PC-3 (cell line): ENCODE measurements at places on chromosomes 1 and 21.

- peak; percentile 64 for DNase-seq
Measured at GRCh38 chr1:115976062-115976920, at the start of gene SLC22A15. SLC22A15 (plus strand) TSS chr1:115976513; CDS start chr1:115976628, 115 bp downstream.

- no peak for DNase-seq
Measured at GRCh38 chr1:55575571-55576279, 360.6 kb upstream of the USP24 start.

- DNase-seq, result no peak
Measured at GRCh38 chr1:74937176-74937575, 197.0 kb upstream of the LHX8 start.

DNA sequence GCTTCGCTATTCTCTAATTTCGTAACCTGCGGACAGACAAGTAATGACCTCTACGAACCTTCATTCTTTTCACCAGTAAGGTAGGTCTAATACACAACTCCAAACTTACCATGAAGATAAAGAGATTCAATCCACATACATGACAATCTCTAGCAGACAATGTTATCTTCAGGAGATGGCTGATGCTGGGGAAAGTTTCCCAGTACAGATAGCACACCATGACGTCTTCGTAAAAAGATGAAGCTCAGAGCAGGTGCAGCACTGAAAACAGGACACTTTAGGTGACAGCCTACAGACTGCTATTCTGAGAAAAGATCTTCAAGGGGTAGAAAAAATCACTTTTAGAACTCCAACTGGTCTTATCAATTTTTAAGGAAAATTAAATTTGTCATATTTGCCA, 41.3 kb downstream of the ZNF281 start:
- DNase-seq, result no peak

- no peak for DNase-seq
Measured at GRCh38 chr1:145979746-145980456, 15.4 kb downstream of the POLR3GL start.

DNA sequence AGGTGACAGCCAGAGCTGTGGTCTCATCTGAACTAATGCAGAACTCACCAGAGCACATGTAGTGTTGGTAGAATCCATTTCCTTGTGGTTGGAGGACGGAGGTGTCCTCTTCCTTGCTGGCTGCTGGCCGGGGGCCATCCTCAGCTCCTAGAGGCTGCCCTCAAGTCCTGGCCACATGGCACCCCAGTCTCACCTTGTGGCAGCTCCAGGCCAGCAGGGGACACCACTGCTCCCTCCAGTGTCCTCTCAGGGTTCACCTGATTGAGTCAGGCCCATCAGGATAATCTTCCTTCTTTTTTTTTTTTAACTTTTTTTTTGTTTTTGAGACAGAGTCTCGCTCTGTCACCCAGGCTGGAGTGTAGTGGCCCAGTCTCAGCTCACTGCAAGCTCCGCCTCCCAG, 2.9 kb downstream of the KCNE1 start:
- peak; percentile 33 for DNase-seq

DNA sequence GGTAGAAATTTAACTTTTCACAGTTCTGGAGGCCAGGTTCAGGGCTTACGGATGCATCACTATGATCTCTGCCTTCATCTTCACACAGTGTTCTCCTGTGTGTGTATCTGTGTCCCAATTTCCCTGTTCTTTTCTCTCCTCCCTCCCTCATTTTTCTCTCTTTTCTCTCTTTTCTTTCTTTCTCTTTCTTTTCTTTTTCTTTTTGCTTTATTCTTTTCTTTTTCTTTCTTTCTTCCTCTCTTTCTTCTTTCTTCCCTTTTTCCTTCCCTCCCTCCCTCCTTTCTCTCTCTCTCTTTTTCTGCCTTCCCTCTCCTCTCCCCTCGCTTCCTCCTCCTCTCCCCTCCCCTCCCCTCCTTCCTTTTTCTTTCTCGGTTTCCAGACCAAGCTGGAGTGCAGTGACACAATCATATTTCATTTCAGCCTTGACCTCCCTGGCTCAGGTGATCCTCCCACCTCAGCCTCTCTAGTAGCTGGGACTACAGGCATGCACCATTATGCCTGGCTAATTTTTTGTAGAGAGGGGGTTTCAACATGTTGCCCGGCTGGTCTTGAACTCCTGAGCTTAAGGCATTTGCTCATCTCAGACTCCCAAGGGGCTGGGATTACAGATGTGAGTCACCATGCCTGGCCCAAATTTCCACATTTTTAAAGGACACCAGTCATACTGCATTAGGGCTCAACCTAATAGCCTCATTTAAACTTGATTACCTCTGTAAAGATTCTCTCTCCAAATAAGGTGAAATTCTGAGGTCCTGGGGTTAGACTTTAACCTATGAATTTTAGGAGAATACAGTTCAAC, 115.9 kb downstream of the HUNK start:
- no peak for DNase-seq

GRCh38 chr1:225578251-225578977, 74.5 kb downstream of the ENAH start:
- DNase-seq, result no peak

DNA sequence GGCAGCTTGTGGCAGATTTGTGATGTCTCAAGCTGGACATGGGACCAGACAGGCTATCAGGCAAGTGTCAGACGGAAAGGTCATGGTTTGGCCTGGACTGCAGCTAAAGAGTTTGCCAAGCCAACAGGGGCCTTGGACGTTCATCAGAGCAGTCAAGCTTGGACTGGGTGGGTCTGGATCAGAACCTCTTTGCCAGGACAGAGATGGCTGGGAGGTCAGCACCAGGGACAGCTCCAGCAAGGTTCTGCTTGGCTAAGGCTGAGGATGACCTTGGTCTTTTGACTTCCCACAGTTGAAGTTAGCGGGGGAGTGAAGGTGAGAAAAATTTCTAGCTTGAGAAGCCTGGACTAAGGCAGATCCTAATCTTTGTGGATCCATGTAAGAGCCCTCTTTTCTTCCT, 68.1 kb downstream of the GRIK3 start:
- DNase-seq, result peak; percentile 23

DNA sequence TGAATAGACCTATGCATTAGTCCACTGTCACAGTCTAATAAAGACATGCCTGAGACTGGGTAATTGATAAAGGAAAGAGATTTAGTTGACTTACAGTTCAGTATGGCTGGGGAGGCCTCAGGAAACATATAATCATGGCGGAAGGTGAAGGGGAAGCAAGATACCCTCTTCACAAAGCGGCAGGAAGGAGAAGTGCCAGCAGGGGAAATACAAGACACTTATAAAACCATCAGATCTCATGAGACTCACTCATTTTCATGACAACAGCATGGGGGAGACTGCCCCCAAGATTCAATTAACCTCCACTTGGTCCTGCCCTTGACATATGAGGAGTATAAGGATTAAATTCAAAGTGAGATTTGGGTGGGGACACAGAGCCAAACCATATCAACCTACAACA, 59.4 kb downstream of the CAPN9 start:
- no peak for DNase-seq

DNA sequence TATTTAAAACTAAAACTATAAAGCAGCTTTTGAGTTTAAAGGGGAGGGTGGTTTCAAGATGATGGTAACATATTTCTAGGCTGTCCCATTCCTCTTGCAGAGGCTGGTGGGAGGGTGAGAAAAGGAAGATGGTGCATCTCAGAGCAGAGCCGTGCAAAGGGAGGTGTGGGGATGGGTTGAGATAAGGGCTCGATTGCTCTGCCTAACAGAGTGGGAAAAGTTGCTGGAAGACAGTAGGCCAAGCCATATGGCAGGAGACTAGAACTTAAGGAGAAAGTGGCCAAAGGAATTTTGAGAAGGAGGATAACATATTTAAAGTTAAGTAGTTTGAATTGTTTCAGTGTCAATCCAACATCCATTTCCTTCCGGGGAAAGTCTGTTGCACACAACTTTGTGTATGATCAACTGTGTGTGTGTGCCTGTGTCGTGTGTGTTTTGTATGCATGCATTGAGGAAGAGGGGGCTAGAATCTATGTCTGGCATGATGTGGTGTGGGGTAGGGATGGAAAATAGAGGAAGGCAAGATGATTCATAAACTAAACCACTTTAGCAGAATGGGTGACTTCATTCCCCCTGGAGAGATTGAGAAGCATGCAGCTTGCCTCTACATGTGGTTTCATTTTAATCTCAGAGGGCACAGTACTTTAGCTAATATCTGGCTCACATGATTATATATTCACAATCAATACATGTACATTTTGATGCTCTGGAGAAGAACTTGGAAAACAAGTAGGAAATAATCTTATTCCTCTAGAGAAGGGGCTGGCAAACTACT, 145.0 kb upstream of the DNAH14 start:
- no peak for DNase-seq

- no peak for DNase-seq
Measured at GRCh38 chr1:47765236-47765635, 231.9 kb downstream of the TRABD2B start.

- no peak for DNase-seq
Measured at GRCh38 chr1:244010703-244011123, 40.4 kb upstream of the ZBTB18 start.

- DNase-seq, result peak; percentile 51
Measured at GRCh38 chr1:182080955-182081582, 19.6 kb upstream of the ZNF648 start.

DNA sequence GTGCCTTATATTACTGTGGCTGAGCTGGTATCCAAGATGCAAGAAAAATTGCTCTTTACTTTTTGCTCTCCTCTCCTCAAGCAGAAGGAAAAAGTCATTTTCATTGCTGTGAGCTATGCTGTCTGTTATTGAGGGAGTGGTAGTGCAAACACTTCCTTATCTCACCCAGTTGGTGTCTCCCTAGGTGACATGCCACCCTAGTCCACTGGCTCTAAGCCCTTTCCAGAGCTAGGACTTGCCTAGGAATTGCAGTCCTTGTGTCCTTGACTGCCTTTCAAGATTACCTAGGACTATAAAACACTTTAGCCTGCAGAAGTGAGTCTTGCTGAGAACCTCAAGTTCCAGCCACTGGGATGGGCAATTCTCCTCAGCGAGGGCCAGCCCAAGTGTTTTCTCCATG, 458.3 kb downstream of the MRPL39 start:
- DNase-seq, result no peak
